ENCODE measurements at places on chromosomes 12 and 14.

DNA sequence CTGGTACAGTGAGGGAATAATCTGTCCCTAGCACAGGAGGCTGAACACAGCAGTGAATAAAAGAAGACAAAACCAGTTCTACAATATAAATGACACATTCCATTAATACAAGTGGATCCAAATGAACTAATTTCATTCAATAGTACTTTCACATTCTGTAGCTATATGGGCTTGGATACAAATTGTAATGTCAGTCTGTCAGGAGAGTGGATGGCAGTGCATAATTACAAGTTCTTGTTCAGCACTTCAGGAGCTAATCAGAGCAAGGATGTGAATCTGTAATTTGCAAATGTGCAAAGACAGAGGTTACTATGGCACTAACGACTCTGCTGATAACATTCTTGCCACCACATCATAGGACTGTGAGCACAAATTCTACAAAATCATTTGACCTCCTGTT, 697.9 kb downstream of the DIO2 start:
- no peak overlapping the region for H3K27ac ChIP-seq
- DNase-seq = no peak
- no peaks in the 10 kb centered on the region for H3K4me1 ChIP-seq
- H3K27me3 ChIP-seq = no peaks in the 10 kb centered on the region
- no peaks in the 10 kb centered on the region for H3K36me3 ChIP-seq
- H3K4me3 ChIP-seq = no peak overlapping the region

DNA sequence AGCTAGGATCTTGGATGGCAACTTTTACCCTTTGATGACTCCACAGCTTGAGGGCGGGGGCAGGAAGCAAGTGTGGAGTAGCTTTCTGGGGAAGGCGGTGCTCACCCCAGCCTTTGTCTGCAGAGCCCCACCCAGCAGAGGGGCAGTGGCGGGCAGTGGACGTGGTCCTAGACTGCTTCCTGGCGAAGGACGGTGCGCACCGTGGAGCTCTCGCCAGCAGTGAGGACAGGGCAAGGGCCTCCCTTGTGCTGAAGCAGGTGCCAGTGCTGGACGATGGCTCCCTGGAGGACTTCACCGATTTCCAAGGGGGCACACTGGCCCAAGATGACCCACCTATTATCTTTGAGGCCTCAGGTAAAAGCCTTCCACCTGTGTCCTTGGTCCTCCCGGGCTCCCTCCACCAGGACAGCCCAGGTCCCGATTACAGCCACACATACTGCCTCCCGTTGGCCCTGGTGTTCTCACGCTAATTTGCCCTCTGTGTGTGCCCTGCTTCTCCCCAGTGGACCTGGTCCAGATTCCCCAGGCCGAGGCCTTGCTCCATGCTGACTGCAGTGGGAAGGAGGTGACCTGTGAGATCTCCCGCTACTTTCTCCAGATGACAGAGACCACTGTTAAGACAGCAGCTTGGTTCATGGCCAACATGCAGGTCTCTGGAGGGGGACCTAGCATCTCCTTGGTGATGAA, 1.2 kb downstream of the TAPBPL start:
- no peaks in the 10 kb centered on the region for H3K27me3 ChIP-seq
- peak overlapping the region; percentile 100 for H3K4me3 ChIP-seq
- DNase-seq = no peak
- H3K27ac ChIP-seq = peak overlapping the region; percentile 100
- peaks cover 11% of the 10 kb centered on the region for H3K36me3 ChIP-seq

- DNase-seq = no peak
- no peak overlapping the region for H3K4me3 ChIP-seq
- no peak overlapping the region for H3K27ac ChIP-seq
- no peaks in the 10 kb centered on the region for H3K27me3 ChIP-seq
- H3K4me1 ChIP-seq = no peaks in the 10 kb centered on the region
- H3K36me3 ChIP-seq = no peaks in the 10 kb centered on the region
Observed at GRCh38 chr12:121505513-121505912, 75.3 kb downstream of the KDM2B start.

GRCh38 chr14:56797569-56798446, 12.5 kb downstream of the OTX2 start:
- no peak overlapping the region for H3K4me3 ChIP-seq
- H3K27ac ChIP-seq = no peak overlapping the region
- DNase-seq = no peak
- H3K27me3 ChIP-seq = peaks cover 76% of the 10 kb centered on the region

- no peak overlapping the region for H3K27ac ChIP-seq
- no peak for DNase-seq
- no peaks in the 10 kb centered on the region for H3K4me1 ChIP-seq
- H3K36me3 ChIP-seq = no peaks in the 10 kb centered on the region
- H3K4me3 ChIP-seq = no peak overlapping the region
Observed at GRCh38 chr12:97324471-97324870, 138.1 kb upstream of the RMST start.

- DNase-seq = no peak
- H3K4me1 ChIP-seq = peaks cover 41% of the 10 kb centered on the region
- no peaks in the 10 kb centered on the region for H3K27me3 ChIP-seq
- H3K36me3 ChIP-seq = no peaks in the 10 kb centered on the region
Observed at GRCh38 chr14:99313234-99313633, 41.2 kb upstream of the BCL11B start.

GRCh38 chr12:118821386-118821925, 159.9 kb upstream of the SRRM4 start:
- H3K4me1 ChIP-seq = no peaks in the 10 kb centered on the region
- H3K36me3 ChIP-seq = no peaks in the 10 kb centered on the region
- H3K27ac ChIP-seq = no peak overlapping the region
- no peak overlapping the region for H3K4me3 ChIP-seq
- DNase-seq = no peak

DNA sequence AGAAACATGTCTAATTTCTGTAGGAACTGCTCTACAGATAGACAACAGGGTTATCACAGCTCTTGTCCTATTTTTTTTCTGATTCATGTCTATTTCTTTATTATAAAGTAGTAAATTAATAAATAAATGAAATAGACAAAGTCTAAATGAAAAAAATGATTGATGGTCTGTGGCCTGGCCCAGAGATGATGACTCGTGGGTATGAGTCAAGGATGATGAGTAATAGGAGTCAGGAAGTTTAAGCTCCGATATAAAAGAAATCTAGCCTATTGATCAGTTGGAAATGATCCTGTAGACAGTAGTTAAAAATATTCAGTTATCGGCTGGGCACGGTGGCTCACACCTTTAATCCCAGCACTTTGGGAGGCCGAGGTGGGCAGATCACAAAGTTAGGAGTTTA, 90.6 kb upstream of the RTL1 start:
- peaks cover 45% of the 10 kb centered on the region for H3K27me3 ChIP-seq
- no peak for DNase-seq
- no peak overlapping the region for H3K4me3 ChIP-seq
- no peak overlapping the region for H3K27ac ChIP-seq
- H3K4me1 ChIP-seq = no peaks in the 10 kb centered on the region

GRCh38 chr12:44510510-44510909, 365.6 kb downstream of the NELL2 start:
- no peaks in the 10 kb centered on the region for H3K4me1 ChIP-seq
- no peaks in the 10 kb centered on the region for H3K27me3 ChIP-seq
- DNase-seq = no peak
- no peak overlapping the region for H3K4me3 ChIP-seq
- H3K27ac ChIP-seq = no peak overlapping the region
- no peaks in the 10 kb centered on the region for H3K36me3 ChIP-seq

GRCh38 chr12:54984658-54985376, at the start of gene TESPA1:
Gene TESPA1, minus strand, starts transcription at chr12:54984762. Its CDS starts 10,200 bp downstream, at chr12:54974562.
- H3K36me3 ChIP-seq = peaks cover 29% of the 10 kb centered on the region
- peak; percentile 90 for DNase-seq
- H3K4me1 ChIP-seq = peaks cover 54% of the 10 kb centered on the region
- H3K27ac ChIP-seq = peak within 1 kb of the TSS; percentile 86
- H3K27me3 ChIP-seq = no peaks in the 10 kb centered on the region
- peak within 1 kb of the TSS; percentile 73 for H3K4me3 ChIP-seq

Measured in natural killer cell treated with Interleukin-12 subunit alpha and Interleukin-12 subunit beta and Interleukin-15 and Interleukin-18, amount 100 ng/mL, for 72 hours (primary cell).